ENCODE measurements at places on chromosomes 12 and 14.

- no peak for DNase-seq
Measured at GRCh38 chr12:122799641-122800243, 25.4 kb downstream of the CCDC62 start.

DNA sequence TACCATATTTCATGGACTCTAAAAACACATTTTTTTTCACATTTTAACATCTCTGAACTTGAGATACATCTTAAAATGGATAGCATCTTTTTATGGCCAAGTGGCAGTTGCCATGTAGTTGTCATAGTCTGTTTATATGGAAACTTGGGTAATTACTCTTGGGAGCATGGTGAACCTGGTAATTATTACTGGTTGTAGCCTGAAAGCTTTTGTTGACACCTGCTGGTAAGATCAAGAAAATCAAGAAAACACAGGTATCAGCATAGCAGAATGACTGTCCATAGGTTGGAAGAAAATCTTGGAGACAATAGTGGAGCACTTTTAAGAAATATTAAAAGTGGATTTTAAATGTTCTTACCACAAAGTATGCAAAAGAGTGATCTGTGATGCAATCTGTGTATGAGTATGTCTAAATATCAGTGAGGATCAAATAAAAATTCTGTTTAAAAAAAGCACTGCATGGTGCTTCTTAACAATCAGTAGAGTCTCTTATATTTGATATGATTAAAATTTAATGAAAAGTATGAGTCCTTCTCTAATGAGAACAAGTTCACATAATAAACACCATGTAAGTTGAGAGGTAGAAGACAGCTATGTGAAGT lies 44.2 kb downstream of the TTC8 start:
- DNase-seq = no peak

- no peak for DNase-seq
Measured at GRCh38 chr12:92064422-92064821, 81.2 kb downstream of the BTG1 start.

- no peak for DNase-seq
Measured at GRCh38 chr14:35398071-35398584, 6.4 kb downstream of the NFKBIA start.

GRCh38 chr14:67428501-67429031 lies 16.6 kb upstream of the PLEK2 start:
- no peak for DNase-seq

GRCh38 chr14:103773521-103773920 lies 57.9 kb downstream of the ZFYVE21 start:
- DNase-seq = no peak
